ENCODE measurements at places on chromosomes 11 and 22.

GRCh38 chr11:34706709-34707461 lies 86.0 kb downstream of the EHF start:
- DNase-seq: no peak

DNA sequence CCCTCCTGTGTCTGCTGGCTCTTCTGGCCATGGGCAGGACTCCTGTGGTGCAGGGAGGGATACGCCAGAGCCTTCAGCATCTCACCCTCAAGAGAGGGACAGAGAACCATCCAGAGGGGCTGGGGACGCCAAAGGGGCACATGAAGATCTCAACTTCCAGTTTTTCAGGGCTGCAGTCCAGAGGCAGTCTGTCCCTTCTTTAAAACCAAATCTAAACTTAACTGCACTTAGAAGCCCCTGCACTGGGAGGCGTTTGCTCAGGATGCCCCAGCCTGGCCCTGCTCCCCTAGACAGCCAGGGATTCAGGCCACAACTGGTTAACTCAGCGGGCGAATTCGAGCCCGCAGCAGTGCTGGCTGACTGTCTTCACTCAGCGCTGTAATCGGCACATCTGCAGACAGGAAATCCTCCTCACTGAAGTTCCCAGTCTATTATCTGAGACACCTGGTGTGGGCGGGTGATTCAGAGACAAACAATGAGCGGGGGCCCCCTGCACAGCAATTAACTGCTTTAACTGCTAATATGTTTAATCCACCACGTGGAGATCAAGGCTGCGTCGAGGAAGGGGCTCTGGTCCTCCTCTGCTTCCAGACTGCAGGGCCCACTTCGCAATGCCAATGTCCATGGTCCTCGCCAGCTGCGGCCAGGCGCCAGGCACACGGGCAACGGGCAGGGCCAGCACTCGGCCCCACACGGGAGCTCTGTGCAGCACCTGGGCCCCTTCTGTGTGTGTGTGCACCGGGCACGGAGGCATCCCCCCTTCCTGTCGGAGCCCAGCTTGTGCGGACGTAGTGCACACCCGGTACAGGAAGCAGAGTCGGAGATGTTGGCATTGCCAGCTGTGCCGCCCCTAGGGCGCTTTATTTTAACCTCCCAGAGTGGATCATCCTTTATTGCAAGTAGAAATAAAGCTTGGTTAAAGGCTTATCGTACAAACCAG lies 36.9 kb upstream of the GNB1L start:
- DNase-seq: peak; percentile 92

DNA sequence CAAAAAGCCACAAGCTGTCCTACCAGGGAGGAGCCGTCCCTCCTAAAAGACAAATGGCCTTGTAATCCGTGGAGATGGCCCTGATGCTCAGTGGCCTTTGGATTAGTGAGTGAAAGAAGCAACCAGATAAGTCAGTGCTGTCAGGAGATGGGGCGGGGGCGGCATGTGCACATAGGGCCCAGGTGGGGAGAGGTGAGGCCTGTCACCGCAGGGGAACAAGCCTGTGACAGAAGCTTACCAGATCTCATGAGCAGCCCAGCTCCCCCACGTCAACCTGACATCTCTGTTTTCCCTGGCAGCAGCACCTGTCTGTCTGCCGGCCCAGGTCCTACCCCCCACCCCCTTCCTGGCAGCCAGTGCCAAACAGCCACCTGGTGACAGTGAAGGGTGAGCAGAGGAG lies 162.6 kb downstream of the BUD13 start:
- DNase-seq: no peak

- no peak for DNase-seq
These were observed 272.7 kb downstream of the OR4A5 start for GRCh38 chr11:54979375-54979774.

DNA sequence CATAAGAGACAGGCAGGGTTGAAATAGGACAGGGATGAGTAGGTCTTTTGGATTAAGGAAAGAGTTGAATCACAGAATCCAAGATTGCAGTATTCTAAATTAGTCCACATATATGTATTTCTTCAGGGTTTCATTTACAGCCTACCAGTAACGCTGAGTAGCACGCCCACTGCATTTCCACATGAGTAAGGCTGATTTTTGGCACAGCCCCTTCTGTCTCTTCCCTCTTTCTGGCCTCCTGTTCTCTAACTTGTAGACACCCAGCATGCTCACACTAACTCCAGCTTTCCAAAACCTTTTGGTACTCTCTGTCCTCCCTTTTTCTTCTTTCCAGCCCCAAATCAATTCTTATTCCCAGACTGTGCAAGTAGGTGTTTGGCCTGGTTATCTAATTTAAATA lies 3.7 kb upstream of the SIK2 start:
- no peak for DNase-seq

DNA sequence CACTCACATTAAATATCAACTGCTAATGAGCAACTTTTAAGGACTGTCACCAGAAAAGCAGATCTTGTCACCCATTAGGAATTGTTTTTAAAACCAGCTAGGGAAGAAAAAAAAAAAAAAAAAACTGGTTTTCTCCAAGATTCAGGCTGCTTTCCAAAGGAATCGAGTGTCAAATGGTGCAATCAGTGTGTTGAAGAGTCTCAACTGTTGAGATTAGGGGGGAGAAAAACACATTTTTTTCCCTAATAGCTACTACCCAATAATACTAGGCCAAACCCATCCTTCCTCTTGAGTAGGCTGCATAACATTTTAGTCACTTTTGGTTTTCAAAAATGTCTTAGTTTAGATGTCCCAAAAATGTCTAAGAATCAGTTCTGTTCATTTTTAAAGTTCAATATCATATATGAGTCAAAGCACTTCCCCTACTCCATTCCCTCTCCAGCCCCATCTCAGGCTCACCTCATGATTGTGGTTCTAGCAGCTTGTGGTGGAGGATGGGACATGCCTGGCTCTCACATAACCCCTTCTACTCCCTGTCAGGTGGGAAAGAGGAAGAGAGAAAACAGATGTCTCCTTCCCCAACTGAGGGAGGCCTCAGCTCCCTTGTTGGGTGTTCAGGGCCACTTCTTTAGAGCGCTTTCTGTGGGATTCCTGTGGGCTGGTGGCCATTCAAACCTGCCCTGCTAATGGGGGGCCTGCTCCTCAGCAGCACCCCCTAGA lies 193.6 kb downstream of the CWF19L2 start:
- no peak for DNase-seq

GRCh38 chr11:108891909-108892511 lies 227.1 kb downstream of the DDX10 start:
- no peak for DNase-seq

Data from kidney glomerular epithelial cell (primary cell).